ENCODE measurements at places on chromosomes 12 and 14.

DNA sequence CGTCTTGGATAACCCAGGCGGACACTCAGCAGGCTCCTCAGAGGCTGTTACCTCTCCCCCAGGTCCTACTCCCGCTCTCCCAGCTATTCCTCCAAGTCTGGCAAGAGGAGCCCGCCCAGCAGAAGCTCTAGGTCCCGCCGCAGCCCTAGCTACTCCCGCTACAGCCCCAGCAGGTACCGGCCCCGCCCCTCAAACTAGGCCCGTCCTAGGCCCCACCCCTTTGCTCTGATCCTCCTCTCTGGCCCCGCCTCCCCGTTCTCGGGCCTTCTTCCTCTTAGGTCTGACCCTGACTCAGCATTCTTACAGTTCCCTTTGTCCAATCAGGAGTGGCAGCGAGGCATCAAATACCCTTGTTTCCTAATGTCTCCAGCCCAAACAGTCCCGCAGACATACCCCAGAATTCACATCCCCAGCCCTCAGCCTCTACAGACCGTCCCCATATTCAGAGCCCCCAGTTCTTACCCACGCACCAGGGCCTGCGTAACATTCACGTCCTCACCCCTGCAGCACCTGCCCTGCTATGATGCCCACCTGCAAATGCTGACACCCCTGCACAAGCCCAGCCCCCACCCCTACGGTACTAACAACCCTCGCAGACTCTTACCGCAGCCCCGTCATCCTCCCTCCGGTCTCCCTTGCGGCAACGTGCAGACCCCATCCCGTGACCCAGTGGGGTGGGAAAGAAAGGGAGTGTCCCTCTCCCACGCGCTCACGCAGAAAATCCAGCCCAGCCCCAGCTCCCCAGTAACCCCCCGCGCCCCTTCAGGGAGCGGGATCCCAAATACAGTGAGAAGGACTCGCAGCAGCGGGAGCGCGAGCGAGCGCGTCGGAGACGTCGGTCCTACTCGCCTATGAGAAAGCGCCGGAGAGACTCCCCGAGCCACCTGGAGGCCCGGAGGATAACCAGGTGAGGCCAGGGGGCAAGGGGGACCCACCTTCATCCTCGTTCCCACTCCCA is 25.0 kb upstream of the HSPB8 start:
- DNase-seq, result peak; percentile 71

DNA sequence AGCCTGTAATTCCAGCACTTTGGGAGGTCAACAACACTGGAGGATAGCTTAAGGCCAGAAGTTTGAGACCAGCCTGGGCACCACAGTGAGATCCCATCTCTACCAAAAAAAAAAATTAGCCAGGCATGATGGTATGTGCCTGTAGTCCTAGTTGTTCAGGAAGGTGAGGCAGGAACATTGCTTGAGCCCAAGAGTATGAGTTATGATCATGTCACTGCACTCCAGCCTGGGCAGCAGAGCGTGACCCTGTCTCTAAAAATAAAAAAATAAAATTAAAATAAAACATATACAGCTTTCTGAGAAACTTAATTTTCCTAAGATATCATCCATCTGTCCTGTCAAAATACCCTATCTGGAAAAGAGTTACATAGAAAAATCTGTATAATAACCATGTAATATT is 38.9 kb downstream of the EML5 start:
- DNase-seq, result no peak

DNA sequence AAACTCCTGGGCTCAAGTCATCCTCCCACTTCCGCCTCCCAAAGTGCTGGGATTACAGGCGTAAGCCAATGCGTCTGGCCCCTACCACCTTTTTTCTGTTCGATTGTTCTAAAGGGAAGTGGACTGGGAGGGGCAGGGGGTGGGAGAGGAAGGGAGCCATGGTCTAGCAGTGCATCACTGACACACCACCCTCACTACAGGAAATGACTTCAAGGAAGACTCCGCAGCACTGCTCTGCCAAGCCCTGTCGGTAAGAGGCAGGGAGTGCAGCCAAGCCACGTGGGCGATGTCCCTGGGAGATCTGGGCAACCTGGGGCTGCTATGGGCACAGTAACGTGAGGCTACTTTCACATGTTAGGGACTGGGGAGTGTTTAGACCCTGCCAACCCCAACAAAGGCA is 18.0 kb downstream of the LRRC74A start:
- DNase-seq, result peak; percentile 31

DNA sequence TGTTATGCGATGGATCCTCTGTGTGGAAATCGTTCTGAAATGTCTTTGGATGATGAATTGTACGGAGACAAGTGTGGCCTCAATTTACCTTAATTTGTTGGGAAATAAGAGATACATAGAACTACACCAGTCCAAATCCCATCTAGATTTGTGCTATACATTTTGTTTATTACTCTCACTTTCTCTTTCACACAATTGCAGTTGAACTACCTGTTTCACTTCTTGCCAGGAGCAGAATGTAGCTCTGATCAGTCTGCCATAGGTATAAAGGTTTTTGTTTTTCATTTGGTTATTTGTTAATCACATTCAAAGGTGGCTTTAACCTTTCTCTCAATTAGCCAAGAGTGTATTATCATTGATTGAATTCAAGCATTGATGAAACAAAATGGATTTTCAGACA is 268.2 kb downstream of the SNAPC1 start:
- no peak for DNase-seq

GRCh38 chr14:90483571-90483974 is 86.7 kb downstream of the CALM1 start:
- DNase-seq, result peak; percentile 70

DNA sequence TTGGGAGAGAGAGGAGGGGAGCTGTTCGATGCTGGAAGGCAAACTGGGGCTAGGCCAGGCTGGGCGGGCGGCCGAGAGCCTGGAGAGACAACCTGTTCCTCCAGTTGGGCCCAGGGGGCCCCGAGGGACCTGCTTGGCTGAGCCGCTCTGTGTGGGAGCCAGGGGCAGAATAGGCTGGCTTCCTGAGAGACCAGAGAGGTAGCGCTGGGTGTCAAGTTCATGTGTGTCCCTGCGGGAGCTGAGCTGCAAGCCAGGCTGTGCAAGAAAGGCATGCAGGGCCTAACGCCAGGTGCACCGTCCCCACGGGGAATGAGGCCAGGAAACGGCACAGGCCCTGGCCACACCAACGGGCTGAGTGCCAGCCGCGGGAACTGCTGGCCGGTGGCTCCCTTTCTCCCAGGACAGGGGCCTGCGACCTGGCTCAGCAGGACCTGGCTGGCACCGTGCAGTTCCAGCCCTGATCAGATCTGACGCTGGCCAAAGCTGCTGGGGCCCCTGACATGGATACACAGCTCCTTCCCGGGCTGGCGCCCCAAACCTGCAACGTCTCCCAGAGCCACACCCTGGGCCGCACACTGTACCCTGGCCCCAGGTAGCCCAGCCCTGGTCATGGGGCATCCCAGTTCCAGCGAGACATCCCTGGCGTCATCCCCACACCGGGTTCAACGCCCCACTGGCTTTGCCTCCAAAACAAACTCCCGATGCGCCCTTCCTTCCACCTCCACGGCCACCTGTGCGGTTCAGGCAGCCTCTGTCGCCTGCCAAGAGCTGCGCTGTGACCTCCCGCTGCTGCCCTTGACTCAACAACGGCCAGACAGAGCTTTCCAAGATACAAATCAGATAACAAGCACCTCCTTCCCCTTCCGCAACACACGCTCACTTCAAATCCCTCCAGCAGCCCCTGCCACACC is 65.0 kb downstream of the RFLNA start:
- DNase-seq, result no peak

DNA sequence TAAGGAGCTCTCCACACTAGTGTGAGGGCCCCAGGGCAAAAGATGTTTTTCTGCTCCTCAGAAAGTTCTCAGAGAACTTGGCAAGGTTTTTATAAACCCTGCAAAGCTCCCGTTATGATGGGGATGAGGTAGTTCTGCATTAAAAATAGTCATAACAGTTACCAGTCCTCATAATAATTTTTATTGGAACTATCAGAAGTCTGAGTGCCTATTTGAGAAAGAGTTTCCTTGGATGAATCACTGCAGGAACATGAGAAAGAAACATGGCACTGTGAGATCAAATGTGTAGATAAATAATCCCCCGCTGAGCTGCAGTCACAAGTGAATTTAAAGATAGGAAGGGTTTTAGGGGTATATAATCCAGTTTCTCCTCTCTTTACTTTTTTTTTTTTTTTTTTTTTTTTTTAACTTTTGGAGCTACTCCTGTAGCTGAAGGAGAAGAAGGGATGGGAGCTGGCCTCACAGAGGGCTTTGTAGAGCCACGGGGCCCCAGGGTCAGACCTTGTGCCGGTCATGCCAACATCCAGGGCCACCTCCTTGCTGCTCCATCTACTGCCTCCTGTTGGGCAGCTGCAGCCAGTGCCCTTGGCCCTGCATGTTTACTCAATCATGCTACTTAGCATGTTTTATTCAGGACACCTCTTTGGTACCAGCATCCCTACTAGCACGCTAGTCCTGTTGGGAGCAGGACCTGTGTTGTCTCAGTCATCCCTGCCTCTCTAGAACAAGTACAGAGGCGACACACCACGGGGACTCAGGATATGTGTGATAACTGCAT is 39.5 kb downstream of the EVL start:
- no peak for DNase-seq

DNA sequence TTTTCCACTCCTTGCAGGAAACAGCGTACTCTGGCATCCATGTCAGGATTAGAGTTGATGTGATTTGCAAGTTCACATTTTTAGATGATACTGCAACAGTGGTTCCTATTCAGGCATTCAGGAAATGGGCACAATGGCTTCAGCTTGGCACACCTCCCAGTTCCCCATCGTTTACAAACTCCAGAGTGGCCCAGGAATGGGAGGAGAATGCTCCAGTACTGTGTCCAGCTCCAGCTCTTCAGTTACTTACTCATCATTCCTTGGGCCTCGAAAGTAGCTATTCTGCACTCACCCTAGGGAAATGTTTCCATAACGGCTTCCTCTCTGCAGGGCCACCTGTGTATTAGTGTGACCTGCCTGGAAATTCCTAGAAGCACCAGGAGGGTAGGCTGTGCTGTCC is 239.7 kb upstream of the RGS6 start:
- no peak for DNase-seq

GRCh38 chr14:45287610-45288009 is 34.6 kb upstream of the MIS18BP1 start:
- DNase-seq, result no peak

GRCh38 chr12:1935242-1935641 is 16.8 kb upstream of the CACNA2D4 start:
- DNase-seq, result no peak

DNA sequence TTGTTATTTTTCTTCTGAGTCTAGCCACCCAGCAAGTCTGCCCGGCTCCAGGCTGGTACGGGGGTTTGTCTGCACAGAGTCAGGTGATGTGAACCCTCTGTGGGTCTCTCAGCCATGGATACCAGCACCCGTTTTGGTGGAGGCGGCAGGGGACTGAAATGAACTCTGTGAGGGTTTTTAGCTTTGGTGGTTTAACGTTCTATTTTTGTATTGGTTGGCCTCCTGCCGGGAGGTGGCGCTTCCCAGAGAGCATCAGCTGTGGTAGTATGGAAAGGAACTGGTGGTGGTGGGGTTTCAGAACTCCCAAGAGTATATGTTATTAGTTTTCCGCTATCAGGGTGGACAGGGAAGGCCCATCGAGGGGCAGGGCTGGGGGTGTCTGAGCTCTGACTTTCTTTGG is 5.3 kb upstream of the SERPINA4 start:
- DNase-seq, result no peak

GRCh38 chr12:84842406-84843013 is 70.1 kb downstream of the SLC6A15 start:
- no peak for DNase-seq

GRCh38 chr12:12333407-12334366 is 16.4 kb downstream of the MANSC1 start:
- no peak for DNase-seq

DNA sequence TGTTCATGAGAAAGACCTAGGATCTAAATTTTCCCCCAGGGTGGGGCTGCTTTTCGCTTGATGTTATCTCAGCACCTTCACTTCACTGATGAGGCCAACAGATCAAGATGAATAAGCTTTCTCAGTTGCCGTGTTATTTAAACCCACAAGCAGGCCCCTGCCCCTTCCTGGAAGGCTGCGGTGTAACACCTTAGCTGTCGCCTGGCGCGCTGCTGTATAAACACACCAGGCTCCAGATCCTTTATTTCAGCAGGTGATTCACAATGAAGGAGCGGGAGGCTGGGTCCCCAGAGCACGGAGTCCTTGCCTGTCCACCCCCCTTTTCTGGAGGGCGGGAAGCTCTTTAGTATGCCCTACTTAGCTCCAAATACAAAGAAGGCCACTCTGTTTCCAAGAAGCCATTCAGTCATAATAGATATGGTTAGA is 515.4 kb downstream of the FUT8 start:
- no peak for DNase-seq

DNA sequence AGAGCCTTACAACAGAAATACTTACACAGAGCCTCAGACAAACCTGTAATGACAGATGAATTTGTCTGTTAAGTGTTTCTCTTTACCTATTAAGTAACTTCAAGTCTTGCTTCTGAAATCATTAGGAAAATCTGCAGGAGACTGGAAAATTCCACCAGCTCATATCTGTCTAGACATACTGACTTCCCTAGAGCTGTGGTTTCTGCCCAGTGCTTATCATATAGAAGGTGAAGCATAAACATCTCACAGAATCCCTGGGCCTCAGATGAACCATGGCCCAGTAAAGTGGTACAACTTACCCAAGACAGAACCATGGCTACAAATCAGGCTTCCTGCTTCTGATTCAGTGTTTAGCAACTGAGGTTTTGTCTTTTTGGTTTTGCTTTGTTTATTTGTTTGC is 91.6 kb downstream of the EGLN3 start:
- no peak for DNase-seq

- peak; percentile 83 for DNase-seq
Observed at GRCh38 chr12:51721282-51721940, 127.1 kb downstream of the FIGNL2 start.

DNA sequence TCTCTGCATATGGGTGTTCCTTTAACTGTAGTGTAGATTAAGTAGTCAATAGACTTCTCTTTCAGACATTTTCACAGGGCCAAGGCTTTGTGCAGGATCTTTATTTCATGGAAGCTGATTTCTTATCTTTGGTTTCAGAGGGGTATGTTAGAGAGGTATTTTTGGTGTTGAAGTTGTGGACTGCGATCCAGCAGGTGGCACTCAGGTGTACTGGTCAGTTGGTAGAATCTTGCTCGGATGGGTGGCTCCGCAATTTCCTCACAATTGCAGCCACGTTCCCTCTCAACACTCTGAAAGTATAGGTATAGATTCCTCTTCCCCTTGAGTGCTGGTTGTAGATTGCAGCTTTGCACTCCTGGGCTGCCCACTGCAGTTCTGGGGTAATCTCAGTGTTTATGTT is 44.3 kb downstream of the OSBPL8 start:
- DNase-seq, result no peak

DNA sequence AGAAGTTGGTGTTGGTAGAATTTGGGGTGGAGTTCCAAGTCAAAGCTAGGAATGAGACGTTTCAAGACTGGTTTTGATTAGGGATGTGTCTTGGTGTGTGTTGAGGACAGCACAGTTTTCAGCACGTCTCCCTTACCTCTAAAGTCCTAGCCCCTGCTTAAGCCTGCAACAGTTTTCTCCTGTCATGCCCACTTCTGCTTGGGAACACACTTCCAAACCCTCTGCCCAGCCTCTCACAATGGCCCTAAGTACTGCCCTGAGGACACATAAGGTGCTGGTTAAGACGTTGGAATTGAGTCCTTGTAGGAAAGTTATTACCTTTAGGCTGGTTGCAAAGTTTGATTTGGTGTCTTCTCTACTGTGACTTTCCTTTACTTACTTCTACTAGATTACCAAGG is 710 bp upstream of the BMAL2 start:
- DNase-seq, result no peak

- no peak for DNase-seq
Observed at GRCh38 chr14:100866666-100867630, 36.6 kb downstream of the RTL1 start.
